Glutamatergic neuron (in vitro differentiated cells): ENCODE measurements at places on chromosomes 7 and 10. TPM values are rescaled to one million over a fixed set of nuclear protein-coding genes. Genes with fewer than 3 reads are reported as not detected.

DNA sequence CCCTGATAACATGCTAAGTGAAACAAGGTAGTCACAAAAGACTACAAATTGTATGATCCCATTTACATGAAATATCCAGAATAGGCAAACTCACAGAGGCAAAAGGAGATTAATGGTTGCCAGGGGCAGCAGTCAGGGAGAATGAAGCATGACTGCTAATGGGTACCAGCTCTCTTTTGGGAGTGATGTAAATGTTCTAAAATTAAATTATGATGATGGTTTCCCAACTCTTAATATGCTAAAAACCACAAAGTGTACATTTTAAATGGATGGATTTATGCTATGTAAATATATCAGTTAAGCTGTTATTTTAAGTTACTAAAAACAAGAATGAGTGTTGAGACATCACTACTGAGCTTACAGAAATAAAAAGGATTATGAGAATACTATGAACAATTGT is 12.6 kb downstream of the CYP51A1 start:
- no peaks in the 10 kb centered on the region for H3K27me3 ChIP-seq
- peaks cover 16% of the 10 kb centered on the region for H3K36me3 ChIP-seq
- DNase-seq: no peak
- H3K4me3 ChIP-seq: no peak overlapping the region
- H3K27ac ChIP-seq: no peak overlapping the region
- H3K4me1 ChIP-seq: peaks cover 3% of the 10 kb centered on the region

DNA sequence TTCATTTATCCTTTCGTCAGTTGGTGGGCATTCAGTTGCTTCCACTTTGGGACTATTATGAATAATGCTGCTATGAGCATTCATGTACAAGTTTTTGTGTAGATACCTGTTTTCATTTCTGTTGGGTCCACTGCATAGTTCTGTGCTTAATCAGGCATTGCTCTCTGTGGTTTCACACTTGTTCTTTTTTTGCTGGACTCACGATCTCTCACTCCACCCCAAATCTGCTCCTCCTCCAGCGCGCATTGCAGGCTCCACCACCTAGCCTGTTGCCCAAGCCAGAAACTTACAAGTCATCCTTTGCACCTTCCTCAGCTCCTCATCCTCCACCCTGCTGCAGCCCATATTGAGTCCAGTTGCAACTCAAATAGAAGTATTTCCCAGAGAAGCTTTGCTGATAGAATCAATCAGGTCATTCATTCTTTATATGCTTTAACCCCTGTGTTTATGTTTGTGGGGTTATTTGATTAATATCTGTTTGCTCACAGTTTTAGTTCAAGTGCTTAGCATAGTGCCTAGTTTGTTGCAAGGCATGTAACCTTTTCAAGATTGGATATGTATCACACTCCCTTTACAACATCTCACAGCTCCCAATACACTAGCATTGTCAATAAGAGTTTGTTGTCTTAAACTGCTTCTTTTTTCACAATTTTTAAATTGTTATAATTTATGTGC is 16.6 kb upstream of the AFAP1L2 start:
- H3K4me3 ChIP-seq: no peak overlapping the region
- H3K4me1 ChIP-seq: no peaks in the 10 kb centered on the region
- no peak for DNase-seq
- H3K27ac ChIP-seq: no peak overlapping the region
- H3K27me3 ChIP-seq: no peaks in the 10 kb centered on the region

The EPHB6 gene
- total RNA-seq: 21.4 TPM

The PON1 gene
- 1.1 TPM for total RNA-seq

The CTAGE6 gene
- not detected for total RNA-seq

- no peaks in the 10 kb centered on the region for H3K36me3 ChIP-seq
- H3K4me1 ChIP-seq: peaks cover 3% of the 10 kb centered on the region
- DNase-seq: no peak
- no peak overlapping the region for H3K4me3 ChIP-seq
- H3K27me3 ChIP-seq: peaks cover 3% of the 10 kb centered on the region
- no peak overlapping the region for H3K27ac ChIP-seq
These were observed 127.5 kb upstream of the GPR26 start for GRCh38 chr10:123538401-123539320.

- no peak for DNase-seq
- H3K4me1 ChIP-seq: no peaks in the 10 kb centered on the region
- H3K36me3 ChIP-seq: no peaks in the 10 kb centered on the region
These were observed 162.0 kb downstream of the MAGI2 start for GRCh38 chr7:79291498-79291865.

DNA sequence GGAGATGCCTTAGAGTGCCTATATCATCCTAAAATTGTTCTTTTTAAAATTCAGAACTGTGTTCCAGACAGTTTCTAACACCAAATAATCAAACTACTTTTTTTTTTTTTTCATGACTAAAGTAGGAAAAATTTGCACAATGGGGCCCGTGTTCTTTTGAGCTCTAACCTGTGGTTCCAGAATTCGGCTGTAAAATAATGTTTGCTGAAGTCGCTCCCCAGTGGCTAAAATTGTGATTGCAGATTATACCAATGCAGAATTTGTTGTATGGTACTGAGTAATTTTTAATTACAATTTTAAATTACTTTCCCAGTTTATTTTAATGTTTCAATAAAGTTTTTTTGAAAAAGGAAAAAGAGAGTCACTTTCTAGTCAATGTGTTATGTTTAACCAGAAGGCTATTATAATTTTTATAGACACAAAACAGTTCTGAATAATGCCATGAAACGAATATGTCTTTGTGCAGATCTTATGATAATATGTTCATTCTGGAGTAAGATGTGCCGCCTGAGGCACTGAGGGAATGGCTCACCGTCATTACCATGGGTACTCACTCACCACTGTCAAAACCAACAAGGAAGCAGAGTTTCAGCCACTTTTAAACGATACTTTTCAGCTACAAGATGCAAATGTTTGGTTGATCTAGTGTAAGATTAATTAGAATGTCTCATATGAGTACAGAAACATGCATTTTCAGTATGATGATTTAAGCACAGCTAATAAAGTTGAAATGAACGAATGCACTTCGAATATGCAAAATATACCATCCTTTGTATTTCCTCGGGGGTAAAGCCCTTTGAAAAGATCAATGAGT is 173.6 kb downstream of the PRKCQ start:
- peaks cover 12% of the 10 kb centered on the region for H3K4me1 ChIP-seq
- no peak for DNase-seq
- H3K27ac ChIP-seq: no peak overlapping the region
- no peak overlapping the region for H3K4me3 ChIP-seq

The IFIT1 gene
- total RNA-seq: not detected

GRCh38 chr10:79927111-79927828 is 21.6 kb downstream of the SFTPD start:
- H3K27ac ChIP-seq: no peak overlapping the region
- H3K4me3 ChIP-seq: no peak overlapping the region
- H3K4me1 ChIP-seq: peaks cover 10% of the 10 kb centered on the region
- peaks cover 5% of the 10 kb centered on the region for H3K27me3 ChIP-seq
- no peaks in the 10 kb centered on the region for H3K36me3 ChIP-seq
- DNase-seq: no peak

DNA sequence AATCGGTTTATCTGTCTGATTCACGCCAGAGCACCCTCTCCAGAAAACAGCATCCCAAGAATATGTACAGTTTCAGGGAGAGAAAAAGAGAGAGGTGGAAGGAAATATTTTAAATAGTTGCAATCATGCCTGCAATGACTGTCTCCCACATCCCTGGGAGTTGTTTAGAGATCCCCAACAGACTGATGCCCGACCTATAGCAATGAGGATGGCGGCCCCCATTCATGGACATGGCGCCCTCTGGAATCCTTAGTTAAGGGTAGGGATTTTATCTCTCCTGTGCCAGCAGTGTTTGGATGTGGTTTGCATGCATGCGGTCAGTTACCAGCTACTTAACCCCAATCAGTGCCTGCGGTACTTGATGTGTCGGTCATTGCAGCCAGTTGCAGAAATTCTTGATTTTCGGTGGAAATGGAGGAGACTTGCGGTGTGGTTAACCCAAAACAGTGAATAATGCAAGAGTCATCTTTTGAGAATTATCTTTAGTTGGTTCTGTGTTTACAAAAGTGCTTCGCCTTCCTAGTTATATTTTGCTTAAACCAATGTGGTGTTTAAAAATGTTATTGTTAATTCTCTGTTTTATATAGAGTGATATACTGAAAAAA is 186.0 kb upstream of the TCF7L2 start:
- H3K4me1 ChIP-seq: no peaks in the 10 kb centered on the region
- H3K27ac ChIP-seq: no peak overlapping the region
- H3K27me3 ChIP-seq: no peaks in the 10 kb centered on the region
- no peak overlapping the region for H3K4me3 ChIP-seq
- DNase-seq: no peak

The KIN gene
- total RNA-seq: 12.9 TPM

- peaks cover 5% of the 10 kb centered on the region for H3K27me3 ChIP-seq
- H3K4me3 ChIP-seq: no peak overlapping the region
- H3K4me1 ChIP-seq: peaks cover 1% of the 10 kb centered on the region
- DNase-seq: no peak
These were observed 13.4 kb downstream of the EGFR start for GRCh38 chr7:55032069-55032699.

DNA sequence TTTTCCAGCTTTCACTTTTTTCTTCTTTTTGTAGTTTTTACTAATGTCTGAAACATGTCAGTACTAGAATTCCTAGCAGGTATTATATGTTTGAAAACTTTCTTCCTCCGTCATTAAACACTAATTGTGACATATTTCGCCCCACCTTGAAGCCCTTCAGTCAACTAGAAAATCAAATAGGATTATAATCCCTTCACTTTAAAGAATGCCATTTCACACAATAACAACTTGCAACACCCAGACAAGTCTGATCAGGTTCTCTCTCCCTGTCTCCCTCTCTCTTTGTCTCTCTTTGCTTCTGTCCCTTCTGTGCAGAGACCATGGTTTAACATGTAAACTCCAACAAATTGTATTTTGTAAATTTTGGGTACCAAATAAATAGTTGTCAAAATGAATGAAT is 373.5 kb downstream of the SEMA3D start:
- no peaks in the 10 kb centered on the region for H3K27me3 ChIP-seq
- H3K4me3 ChIP-seq: no peak overlapping the region
- H3K36me3 ChIP-seq: no peaks in the 10 kb centered on the region
- no peak for DNase-seq

- peak overlapping the region; percentile 81 for H3K27ac ChIP-seq
- DNase-seq: no peak
- H3K27me3 ChIP-seq: peaks cover 2% of the 10 kb centered on the region
- no peaks in the 10 kb centered on the region for H3K36me3 ChIP-seq
- peaks cover 78% of the 10 kb centered on the region for H3K4me1 ChIP-seq
These were observed 87.9 kb downstream of the RNF216 start for GRCh38 chr7:5693529-5693928.

The CRHR2 gene
- 2.4 TPM for total RNA-seq

The TCTN3 gene
- 14.7 TPM for total RNA-seq

The ABCB4 gene
- total RNA-seq: 2.5 TPM

DNA sequence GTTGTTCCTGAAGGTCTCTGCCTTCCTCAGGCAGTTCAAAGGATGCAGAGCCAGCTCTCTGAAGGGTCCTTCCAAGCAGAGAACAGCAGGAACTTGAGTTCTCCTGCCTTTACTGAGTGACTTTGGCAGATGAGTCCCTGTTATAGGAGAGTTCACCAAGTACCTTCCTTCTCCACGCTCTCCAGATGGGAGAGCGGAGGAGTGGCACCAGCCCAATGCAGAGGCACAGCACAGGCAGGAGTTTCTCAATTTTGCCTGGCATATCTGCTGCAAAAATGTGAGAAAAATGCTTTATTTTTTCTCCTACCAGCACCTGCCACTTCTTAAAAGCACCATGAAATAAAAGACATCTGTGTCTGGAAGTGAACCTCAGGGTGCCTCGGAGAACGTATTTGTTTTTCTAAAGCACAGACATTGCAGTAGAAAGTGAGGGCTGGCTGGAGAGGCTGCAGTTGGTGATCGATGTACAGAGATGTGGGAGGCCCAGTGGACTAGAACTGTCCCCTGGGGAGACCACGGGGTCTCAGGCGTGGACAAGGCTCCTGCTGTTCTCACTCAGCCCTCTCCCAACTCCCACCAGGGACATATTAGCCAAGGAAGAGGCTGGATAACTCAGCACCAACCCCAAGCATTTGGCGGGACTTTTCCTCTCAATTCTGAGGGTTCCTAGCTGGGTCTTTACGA is 174.5 kb downstream of the WDR37 start:
- peaks cover 5% of the 10 kb centered on the region for H3K27me3 ChIP-seq
- peaks cover 4% of the 10 kb centered on the region for H3K36me3 ChIP-seq
- DNase-seq: no peak
- H3K4me1 ChIP-seq: peaks cover 3% of the 10 kb centered on the region
- H3K27ac ChIP-seq: no peak overlapping the region

The CPA4 gene
- not detected for total RNA-seq

DNA sequence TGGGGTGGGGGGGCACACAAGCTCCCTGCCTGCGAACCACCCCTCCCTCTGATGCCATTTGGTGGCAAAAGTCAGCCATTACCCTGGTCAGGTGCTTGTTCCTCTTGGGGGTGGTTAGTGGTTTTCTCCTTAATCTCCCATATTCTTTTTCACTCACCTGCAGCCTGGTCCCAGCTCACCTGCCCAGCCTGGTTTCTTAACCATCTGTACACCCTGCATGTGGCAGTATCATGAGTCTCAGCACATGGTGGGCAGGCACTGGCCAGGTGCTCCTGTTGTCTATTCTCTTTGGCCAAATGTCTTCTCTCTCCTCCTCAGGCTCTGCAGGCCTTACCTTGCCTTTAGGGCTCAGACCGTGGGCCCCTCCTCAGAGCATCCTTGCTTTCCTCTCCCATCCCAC is 30.5 kb downstream of the OGDH start:
- H3K4me3 ChIP-seq: no peak overlapping the region
- H3K36me3 ChIP-seq: no peaks in the 10 kb centered on the region
- no peak for DNase-seq
- H3K4me1 ChIP-seq: peaks cover 21% of the 10 kb centered on the region
- no peak overlapping the region for H3K27ac ChIP-seq

- H3K27me3 ChIP-seq: peaks cover 8% of the 10 kb centered on the region
- peaks cover 7% of the 10 kb centered on the region for H3K36me3 ChIP-seq
- peaks cover 11% of the 10 kb centered on the region for H3K4me1 ChIP-seq
- no peak overlapping the region for H3K27ac ChIP-seq
- no peak for DNase-seq
These were observed 237.5 kb upstream of the KLF6 start for GRCh38 chr10:4022473-4022872.

The GRID2IP gene
- total RNA-seq: 0.66 TPM

GRCh38 chr7:47093320-47094234 is 488.3 kb downstream of the TNS3 start:
- H3K4me1 ChIP-seq: no peaks in the 10 kb centered on the region
- H3K27me3 ChIP-seq: no peaks in the 10 kb centered on the region
- no peak overlapping the region for H3K4me3 ChIP-seq

GRCh38 chr7:74453322-74454011 is at the start of gene GTF2IRD1:
Gene GTF2IRD1 (plus strand): TSS chr7:74453906. CDS start chr7:74508081, 54,175 bp downstream.
- H3K27ac ChIP-seq: peak within 1 kb of the TSS; percentile 73
- H3K4me1 ChIP-seq: peaks cover 2% of the 10 kb centered on the region
- H3K27me3 ChIP-seq: peaks cover 6% of the 10 kb centered on the region

GRCh38 chr7:67794544-67794943 is 797.9 kb downstream of the TYW1 start:
- peaks cover 2% of the 10 kb centered on the region for H3K27me3 ChIP-seq
- no peak for DNase-seq
- H3K36me3 ChIP-seq: peaks cover 15% of the 10 kb centered on the region
- H3K27ac ChIP-seq: no peak overlapping the region
- H3K4me1 ChIP-seq: no peaks in the 10 kb centered on the region

GRCh38 chr10:14459665-14460064 is 128.9 kb upstream of the FRMD4A start:
- H3K27me3 ChIP-seq: peaks cover 3% of the 10 kb centered on the region
- H3K4me1 ChIP-seq: no peaks in the 10 kb centered on the region
- no peak overlapping the region for H3K4me3 ChIP-seq
- no peak for DNase-seq

- DNase-seq: no peak
- no peak overlapping the region for H3K27ac ChIP-seq
- H3K4me3 ChIP-seq: no peak overlapping the region
- H3K4me1 ChIP-seq: no peaks in the 10 kb centered on the region
These were observed 73.2 kb upstream of the CHST15 start for GRCh38 chr10:124166431-124167125.
